Common myeloid progenitor, CD34-positive (primary cell): ENCODE measurements at places on chromosomes 11 and 22.

- no peak for DNase-seq
Measured at GRCh38 chr11:130874955-130875531, 41.2 kb downstream of the SNX19 start.

DNA sequence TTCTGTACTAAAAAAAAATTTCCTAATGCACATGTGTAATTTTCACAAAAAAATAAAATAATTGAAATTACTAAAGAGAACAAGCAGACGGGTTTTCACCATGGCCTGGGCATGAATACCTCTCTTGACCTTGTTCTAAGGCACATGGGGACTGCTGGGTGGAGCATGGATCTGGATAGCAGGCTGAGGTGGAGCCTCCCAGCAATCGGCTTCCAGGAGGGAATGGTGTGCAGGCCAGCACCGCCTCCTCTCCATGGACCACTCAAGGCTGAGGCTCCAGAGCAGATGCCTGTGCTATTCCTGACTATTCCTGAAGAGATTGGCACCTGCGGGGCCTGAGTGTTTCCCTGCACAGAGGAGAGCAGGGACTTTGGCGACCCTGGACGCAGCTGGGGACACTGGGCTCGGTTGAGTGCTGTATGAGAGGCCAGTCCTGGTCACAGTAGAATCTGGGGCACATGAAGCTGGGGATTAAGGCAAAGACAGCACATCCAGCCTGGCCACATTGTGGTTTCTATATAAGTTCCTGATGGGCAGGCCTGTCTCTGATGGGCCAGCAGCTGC, 963.6 kb downstream of the BRD1 start:
- DNase-seq = no peak

DNA sequence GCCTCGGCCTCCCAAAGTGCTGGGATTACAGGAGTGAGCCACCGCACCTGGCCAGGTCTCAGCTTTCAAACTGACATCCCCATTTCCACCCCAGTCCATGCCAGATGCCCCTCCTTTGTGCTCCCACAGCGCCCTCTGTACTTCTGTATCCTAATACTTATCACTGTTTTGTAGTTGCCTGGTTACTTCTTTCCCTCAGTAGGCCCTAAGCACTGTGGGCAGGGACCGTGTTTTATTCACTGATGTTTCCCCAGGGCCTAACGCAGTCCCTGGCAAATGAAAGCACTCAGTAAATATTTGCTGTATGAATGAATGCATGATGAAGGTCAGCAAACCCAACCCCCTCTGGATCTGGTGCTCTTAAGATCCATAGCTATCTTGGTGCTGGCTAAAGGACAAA, 2.2 kb upstream of the TRIM3 start:
- no peak for DNase-seq

DNA sequence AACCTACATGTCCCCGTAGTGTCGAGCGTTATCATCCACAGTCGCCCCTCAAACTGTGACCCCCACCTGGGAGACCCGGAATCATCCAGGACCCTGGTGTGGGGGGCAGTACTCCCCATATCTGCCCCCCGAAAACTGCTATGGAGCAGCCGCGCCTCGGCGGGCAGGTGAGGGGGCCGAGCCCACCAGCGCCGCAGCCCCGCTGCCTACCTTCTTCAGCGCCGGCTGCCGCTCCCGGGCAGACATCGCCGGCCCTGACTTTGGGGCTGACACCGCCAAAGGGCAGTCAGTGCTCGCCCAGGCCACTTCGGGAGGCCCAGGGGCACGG, 825 bp downstream of the ARHGAP20 start:
- DNase-seq = no peak

- DNase-seq = peak; percentile 76
Measured at GRCh38 chr22:36901411-36902142, 11.9 kb upstream of the CSF2RB start.

DNA sequence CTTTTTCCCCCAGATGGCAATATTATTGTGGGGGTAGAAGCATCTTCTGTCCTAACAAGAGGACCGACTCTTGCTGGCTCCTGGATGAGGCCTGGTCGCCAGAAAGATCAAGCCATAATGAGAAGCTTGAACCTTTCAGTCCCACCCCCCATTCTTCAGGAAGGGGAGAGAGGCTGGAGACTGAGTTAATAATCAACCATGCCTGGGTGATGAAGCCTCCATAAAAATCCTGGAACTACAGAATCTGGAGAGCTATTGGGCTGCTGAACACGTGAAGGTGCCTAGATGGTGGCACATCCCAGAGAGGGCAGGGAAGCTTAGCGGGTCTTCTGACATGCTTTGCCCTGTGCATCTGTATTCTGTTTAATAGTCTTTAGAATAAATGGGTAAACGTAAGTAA, 16.3 kb downstream of the AP5B1 start:
- no peak for DNase-seq

DNA sequence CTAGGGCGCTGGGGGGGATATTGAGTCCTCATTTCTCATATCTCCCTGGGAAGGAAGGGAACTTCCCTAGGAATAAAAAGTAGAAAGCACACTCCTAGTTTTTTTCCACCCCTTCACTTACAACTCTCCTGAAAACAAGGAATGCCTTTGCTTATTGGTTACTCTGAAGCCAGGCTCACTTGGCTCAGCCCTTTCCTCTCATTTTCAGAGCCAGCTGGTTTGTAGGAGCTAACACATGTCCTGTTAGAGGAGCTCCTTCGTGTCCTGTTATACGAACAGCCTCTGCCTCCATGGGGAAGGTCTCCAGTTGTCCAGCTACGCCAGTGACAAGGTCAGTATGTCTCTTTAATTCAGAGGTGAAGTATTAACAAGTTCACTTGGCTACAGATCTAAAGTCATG, 17.6 kb downstream of the ALKBH8 start:
- DNase-seq = no peak

- no peak for DNase-seq
Measured at GRCh38 chr22:35126993-35127392, 61.0 kb downstream of the ISX start.

DNA sequence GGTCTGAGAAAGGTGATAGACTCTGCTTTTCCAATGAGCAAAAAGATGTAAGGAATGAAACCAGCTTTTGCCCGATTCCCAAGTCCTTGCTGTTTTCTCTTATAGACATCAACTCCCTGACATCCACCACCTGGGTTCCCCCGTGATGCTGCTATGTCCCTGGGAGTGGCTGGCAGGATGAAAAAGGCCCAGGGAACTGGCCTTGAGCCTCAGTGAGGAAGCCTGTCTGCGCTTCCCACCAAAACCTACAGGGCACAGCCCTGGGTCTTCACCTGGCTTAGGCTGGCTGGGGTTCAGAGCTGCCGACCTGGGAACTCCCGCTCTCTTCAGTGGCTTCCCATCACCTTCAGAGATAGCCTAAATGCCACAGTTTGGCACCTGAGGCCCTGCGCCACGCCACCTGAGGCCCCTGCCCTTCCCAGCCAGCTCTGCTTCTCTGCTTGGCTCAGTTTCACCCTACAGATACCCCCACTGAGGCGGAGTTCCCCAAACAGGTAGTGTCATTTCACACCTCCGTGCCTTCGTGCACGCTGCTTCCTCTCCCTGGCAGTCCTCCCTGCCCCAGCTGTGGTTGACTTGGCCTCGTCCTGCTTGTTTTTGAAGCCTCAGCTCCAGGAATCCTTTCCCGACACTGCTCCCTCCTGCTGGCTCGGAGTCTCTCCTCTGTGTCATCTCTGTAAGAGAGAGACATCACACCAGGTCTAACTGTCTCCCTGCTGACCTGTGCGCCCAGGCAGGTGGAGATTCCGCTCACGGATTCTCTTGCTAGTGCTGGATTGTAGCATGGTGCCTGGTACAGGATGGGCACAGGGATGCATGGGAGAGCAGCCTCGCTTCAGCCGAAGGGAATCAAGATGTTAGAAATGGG, 10.7 kb downstream of the SLC37A2 start:
- no peak for DNase-seq

- no peak for DNase-seq
Measured at GRCh38 chr11:77308838-77309237, 7.4 kb upstream of the GDPD4 start.

DNA sequence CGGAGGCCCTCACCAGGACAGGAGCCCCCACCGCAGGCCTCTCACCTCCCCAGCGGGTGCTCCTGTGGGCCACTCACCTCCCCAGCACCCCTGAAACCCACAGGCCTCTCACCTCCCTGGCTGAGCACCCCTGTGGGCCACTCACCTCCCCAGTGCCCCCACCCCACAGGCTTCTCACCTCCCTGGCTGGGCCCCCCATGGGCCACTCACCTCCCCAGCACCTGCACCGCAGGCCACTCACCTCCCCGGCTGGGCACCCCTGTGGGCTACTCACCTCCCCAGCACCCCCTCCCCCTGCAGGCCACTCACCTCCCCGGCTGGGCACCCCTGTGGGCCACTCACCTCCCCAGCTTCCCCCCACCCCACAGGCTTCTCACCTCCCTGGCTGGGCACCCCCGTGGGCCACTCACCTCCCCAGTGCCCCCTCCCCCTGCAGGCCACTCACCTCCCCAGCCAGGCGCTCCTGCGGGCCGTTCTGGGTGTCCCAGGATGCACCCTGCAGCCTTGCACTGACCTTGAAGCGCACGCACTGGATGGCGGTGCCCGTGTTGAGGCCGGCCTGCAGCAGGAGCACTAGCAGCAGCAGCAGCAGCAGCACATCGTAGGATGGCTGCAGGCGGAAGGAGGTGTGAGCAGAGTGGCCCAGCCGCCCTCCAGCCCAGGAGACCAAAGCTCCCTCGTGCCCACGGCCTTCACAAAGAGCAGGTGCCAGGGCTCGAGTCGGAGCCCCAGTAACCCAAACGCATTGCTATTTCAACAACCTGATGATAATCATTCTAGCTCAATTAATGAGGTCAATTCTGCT, 5.7 kb upstream of the TTLL8 start:
- no peak for DNase-seq

DNA sequence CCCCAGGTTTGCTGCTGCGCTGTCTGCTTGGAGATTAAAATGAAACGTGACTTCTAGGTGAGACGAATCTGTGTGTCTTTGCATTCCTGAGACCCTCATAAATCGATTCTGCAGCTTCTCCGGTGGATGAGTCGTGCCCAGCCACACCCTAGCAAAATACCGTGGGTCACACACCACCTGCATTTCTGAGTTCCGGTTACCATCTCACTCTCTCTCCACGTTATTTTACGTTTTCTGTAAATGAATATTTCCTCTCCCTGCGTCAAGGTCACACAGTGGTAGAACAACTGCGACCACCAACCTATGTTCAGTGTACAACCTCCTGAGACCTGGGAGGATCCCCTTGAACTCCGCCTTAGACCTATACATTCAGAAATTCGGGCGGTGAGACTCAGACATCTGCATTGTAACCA, 1.1 kb downstream of the YWHAH start:
- DNase-seq = no peak

GRCh38 chr11:19393941-19394340, 153.2 kb upstream of the E2F8 start:
- no peak for DNase-seq

DNA sequence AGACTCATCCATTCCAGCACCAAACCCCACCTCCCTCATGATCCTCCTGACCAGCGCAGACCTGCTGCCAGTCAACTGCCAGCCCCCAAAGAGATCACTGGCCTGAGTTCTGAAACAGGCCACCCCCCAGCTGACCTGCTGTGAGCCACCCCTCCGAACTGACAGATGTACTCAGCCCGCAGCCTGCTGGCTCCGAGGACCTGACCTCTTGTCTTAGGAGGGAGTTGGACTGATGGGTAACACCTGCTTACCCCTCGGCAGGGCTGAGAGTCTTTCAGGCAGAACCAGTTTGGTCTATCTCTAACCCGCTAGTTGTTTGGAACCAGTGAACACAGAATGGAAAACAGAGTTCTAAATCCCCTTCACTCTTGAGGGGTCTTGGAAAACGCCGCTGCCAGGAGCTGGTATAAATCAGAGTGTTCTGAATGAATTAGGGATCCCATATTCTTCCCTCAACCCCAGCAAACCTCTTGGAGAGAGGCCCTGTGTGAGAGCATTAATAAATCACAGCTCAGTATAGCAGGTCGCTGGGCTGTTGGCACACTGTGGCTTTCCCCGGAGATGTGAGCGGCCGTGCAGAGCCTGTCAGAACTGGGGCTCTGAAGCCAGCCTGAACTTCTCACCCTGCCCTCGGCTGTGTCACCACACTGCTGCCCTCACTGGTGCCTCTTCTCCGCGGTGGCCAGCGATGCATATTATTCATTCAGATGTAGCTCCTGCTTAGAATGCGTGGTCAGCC, 165.1 kb upstream of the NCAM1 start:
- no peak for DNase-seq

DNA sequence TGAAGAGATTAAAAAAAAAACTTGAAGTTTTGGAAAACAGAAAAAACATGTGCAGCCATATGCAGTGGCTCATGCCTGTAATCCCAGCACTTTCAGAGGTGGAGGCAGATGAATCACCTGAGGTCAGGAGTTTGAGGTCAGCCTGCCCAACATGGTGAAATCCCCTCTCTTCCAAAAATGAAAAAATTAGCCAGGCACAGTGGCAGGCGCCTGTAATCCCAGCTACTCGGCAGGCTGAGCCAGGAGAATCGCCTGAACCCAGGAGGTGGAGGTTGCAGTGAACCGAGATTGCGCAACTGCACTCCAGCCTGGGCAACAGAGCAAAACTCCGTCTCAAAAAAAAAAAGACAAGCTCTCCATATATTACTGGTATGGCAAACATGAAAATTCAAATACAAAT, 7.6 kb downstream of the DLG2 start:
- no peak for DNase-seq

DNA sequence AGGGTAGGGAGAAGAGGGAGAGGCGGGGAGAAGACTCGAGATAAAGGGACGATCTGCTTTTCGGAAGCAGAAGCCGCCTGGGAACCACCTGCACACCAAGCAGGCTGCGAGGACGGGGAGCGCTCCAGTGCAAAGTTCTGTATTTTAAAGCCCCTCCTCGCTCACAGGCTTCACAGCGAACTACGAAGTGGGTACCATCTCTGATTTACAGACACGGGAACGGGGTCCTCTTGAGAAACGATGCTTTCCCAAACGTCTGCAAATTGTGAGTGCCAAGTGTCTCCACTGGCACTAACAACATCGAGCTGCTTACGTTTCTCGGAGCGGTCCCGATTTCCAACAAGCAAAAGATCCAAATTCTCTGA, 700 bp upstream of the STX3 start:
- no peak for DNase-seq

DNA sequence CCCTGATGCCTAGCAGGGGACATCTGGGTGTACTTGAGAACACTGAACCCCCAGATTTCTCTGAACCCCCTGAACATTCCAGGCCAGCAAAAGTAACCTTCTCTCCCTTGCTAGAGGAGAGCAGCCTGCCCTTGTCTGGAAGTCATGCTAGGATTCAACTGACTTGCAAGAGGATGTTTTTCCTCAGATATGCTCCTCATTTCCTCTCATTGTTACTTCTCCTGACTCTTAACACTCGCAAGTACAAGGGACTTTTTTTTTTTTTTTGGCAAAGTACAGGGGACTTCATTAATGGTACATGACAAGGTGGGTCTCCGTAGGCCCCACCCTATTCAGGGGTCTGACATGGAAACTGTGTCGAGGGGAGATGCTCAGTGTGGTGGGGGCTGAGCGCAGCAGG, 6.3 kb upstream of the MCHR1 start:
- no peak for DNase-seq

GRCh38 chr22:43449831-43450225, 38.0 kb downstream of the MPPED1 start:
- no peak for DNase-seq

GRCh38 chr11:123588117-123588863, 66.1 kb downstream of the SCN3B start:
- DNase-seq = no peak

- no peak for DNase-seq
Measured at GRCh38 chr11:69466039-69466438, 15.4 kb upstream of the LINC01488 start.

GRCh38 chr22:24063986-24064385, 52.9 kb downstream of the CABIN1 start:
- no peak for DNase-seq
